ENCODE measurements at places on chromosomes 3 and 15.

GRCh38 chr15:79078763-79079410 lies 11.7 kb downstream of the RASGRF1 start:
- no peak for DNase-seq

DNA sequence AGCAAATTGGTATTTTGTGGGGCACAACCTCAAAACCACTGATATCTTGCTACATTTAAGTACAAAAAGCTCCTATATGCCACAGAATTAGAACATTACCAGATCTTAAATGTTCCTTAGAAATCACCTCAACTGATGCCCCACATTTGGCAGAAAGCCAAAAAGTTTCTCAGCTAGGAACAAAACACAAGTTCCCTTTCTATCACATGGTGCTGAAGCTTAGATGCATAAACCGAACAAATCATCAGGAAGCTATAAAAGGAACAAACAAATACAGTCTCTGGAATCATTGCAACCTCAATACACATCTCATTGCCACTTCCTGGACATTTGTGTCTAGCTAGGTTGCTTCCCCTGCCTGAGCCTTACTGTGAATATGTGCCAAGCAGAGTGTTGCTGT lies 492.6 kb downstream of the LPP start:
- DNase-seq: no peak

DNA sequence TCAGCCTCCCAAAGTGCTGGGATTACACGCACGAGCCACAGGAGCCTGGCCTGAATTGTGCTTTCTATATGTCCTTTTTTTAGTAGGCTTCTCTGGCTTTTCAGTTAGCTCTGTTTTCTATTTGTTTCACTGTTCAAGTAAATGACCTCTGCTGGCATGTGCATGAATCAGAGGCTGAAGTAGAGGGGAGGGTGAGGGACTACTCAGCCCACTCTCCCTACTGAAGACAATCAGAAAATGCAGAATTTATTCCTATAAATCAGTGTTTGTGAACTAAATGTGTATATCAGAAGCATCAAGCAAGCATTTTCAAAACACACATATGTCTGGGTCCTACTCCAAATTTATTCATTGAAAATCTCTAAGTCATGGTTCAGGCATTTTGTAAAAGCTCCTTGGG lies 45.0 kb downstream of the ZMAT3 start:
- no peak for DNase-seq

DNA sequence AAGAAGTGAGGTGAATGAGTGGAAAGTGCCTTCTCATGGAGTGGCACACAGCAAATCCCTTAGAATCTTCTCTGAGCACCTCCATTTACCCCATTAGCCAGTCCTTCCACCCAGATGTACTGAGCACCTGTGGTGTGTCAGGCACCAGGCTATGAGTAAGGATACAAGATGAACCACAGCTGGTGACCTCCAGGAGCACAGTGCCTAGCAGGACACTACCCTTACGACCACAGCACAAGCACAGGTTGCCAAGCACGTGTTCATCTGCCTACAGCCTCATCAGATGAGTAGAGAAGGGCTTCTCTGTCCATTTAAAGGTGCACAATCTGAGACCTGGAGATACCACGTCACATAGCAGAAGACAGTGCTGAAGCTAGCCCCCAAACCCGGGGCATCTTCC lies 6.2 kb downstream of the MYLK start:
- DNase-seq: no peak

DNA sequence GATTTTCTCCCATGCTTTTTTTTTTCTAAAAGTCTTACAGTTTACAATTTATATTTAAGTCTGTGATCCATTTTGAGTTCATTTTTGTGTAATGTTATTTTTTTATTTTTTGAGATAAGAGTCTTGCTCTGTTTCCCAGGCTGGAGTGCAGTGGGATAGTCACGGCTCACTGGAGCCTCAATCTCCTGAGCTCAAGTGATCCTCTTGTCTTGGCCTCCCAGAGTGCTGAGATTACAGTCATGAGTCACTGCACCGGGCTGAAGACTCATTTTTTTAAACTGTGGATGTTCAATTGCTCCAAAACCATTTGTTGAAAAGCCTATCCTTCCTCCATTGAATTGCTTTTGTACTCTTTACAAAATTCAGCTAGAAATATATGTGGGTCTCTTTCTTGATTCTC lies 19.5 kb downstream of the LNP1 start:
- DNase-seq: no peak

DNA sequence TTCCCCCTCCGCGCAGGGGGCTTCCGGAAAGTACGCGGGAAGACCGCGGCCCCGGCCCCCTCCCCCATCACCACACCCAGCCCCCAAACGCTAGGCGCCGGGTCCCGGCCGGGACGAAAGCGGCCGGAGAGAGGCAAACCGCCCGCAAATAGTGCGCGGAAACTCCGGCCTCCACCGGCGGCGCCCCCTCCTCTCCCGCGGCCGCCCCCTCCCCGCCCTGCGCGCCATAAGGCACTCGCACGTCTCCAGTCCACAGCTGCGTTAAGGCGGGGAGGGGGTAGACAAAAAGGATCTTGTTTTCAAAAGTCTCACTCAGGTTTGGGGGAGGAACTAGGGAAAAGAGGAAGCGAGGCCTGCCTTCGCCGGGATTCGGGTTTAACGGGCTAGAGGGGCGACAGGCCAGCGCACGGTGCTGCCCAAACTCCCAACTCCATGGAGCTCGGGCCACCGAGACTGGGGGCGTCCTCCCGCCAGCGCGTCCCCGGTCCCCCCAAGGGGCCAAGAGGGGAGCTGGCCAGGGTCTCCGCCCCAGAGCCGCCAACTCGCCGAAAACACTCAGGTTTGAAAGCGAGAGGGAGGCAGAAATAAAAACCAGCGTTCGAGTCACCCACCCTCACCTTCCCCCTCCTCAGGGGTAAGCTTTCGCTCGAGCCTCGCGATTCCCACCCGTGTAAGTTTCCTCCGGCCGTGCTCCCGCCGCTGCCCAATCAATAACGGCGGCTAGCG lies 1.8 kb downstream of the ANP32A start:
- no peak for DNase-seq

GRCh38 chr3:170178651-170179050 lies 2.9 kb downstream of the PHC3 start:
- DNase-seq: no peak

All from NCI-H187 (cell line).